Stimulated activated CD8-positive, alpha-beta memory T cell treated with anti-CD3 and anti-CD28 coated beads, Interleukin-4, amount 100 ng/mL, for 4 hours (primary cell): ENCODE measurements at places on chromosomes 3 and 15.

- no peak for DNase-seq
Measured at GRCh38 chr15:89964232-89964954, 36.7 kb upstream of the ZNF710 start.

GRCh38 chr15:42062284-42062806 lies 32.0 kb downstream of the PLA2G4D start:
- DNase-seq: no peak

- no peak for DNase-seq
Measured at GRCh38 chr3:17322106-17322793, 420.2 kb downstream of the TBC1D5 start.

- no peak for DNase-seq
Measured at GRCh38 chr3:61323094-61323493, 71.8 kb upstream of the FHIT start.

DNA sequence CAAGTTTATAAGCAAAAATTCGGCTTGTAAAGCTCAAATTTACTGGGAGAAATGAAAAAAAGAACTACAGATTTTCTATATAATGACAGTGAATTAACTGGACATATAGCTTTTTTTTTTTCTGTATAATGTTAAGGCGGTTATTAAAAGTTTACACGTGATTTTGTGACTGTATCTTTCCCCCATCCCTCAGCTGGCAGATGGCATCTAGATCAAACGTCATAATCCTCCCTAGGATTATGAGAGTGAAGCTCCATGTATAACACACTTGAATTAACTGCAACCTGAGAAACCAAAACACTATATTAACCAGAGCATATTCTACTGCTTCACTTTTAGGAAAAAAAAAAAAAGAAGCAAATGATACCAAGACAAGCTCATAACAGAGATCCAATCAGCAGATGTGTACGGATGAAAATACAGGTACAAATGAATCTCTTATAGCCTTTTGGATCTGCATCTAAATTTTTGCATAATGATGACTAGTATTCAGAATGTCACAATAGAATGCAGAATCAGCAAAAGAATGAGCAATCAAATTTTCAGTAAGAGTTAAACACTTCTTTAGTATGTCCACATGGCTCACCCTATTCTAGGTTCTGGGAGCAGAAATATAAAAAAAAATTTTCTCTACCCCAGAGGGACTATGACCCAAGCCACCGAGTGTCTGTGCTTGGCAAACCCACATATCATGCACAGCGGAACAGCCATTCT lies 12.4 kb downstream of the MOBP start:
- no peak for DNase-seq

DNA sequence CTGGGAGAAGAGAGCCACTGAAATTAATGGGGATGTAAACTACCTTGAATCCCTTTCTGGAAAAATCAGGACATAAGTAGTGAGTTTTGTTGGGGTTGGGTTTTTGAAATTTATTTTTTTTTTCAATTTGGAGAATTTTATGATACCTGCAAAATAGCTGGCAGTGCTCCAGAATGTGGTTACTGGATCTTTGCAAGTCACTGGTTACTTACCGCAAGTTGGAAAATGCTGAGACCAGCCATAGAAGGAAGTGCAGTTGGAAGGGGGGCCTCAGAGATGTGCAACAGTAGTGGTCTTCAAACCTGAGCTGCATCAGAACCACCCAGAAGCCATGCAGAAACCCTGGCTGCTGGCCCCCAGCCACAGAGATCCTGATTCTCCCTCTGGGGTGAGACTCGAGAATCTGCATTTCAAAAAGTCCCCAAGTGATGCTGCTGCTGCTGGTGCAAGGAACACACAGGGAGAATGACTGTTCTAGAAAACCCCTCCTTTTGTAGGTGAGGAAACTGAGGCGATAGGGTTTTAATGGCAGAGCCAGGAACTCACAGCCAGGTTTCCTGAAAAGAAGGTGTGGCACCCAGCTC lies 39.7 kb downstream of the SEMA5B start:
- no peak for DNase-seq

DNA sequence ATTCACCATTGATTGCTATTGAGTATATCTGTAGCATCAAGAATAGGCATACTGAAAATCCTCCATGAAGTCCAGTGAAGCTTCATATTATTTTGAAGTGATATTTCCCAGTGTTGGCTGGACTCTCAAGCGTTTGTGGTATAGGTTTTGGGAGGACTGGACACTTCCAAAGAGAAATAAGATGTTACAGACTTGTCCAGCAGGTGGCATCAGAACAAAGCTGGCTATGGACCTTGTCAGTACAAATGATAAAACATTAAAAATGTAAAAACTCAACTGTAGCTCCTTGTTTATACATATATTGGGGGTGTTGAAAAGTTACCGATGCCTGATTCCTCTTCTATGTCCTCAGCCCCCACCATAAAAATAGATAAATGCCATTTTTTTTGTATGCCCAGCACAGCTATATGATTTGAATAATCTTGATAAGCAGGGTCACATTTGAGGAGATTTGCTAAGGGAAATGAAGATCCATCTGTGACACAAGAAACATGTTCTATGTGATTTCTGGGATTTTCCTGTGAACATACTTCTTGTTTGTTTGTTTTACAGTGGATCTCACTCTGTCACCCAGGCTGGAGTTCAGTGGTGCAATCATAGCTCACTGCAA lies 54.5 kb upstream of the GOLGA6B start:
- no peak for DNase-seq

DNA sequence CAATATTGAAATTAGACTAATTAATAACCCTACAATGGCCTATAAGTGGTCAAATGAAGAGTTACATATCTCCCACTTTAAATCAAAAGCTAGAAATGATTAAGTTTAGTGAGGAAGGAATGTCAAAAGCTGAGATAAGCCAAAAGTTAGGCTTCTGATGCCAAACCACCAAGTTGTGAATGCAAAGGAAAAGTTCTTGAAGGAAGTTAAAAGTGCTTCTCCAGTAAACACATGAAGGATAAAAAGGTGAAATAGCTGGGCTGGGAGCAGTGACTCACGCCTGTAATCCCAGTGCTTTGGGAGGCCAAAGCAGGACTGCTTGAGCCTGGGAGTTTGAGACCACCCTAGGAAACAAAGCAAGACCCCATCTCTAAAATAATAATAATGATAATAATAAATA lies 46.9 kb upstream of the DCUN1D1 start:
- DNase-seq: no peak
